NCI-H1694 treated with DMSO at 0.1 percent for 48 hours (cell line): ENCODE measurements at places on chromosomes 4 and X.
A peak's percentile ranks its signal among the peaks of the same experiment; 100 is the strongest.

DNA sequence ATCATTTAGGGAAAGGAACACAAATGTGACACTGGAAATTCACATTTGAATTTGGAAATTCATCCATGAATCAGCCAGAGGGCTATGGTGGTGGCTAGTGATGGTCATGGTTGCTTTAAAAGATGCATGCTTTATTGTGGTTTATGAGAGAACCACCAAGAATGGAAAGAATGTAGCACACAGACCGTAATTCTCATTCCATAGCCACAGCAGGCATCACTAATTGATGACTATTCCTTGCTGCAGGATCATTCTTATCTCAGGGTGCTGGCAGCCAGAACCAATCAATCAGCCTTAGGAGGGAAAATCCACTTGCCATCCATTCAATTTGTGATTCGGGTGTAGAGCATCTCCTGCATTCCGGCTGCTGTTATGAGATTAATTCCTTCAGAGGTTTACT, 115.6 kb downstream of the DHRSX start:
- DNase-seq = no peak

- no peak for DNase-seq
Measured at GRCh38 chr4:3291411-3291968, 1.3 kb upstream of the RGS12 start.

DNA sequence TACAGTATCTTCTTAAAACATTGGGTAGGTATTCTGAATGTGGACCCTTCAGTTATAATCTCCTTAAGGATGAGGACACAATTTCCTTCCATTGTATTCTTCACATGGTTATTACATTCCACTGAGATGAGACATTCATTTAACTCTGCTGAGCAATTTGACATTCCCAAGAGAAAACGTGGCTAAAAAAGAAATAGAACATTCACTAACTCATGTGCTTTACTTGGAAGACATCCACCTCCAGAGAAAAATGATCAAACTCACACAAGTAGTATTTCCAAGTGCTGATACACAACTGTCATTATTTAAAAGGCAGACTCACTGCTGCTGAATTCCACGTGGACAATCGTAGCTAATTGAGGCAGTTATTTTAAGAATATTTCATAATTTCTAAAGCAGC, 227.9 kb upstream of the ANKRD50 start:
- no peak for DNase-seq

- DNase-seq = no peak
Measured at GRCh38 chrX:3940000-3940610, 226.7 kb upstream of the PRKX start.

DNA sequence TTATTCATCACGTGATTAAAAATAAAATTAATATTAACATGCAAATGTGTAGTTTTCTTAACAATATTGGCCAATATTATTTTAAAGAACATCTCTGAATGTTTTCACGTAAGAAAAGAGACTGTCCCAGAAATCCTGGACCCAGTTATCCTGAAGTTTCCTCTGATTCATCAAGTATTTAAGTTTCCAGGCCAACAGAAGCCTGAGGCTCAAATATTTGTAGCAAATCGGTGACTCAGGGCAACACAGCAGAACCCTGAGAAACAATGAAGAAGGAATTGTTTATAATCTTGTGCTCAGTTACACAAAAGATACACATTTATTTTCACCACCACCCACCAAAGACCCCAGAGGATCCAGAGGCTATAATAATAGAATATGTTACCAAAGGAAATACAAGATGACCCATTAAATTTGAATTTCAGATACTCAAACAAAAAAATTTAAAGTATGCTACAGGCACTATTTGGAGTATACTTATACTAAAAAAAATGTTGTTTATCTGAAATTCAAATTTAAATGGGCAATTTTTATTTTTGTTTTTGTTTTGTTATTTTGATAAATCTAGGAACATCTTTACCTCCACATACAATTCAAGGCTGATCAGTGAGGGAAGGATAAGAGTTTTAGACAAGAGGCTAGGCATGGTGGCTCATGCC, 33.9 kb upstream of the SLC7A11 start:
- DNase-seq = no peak

DNA sequence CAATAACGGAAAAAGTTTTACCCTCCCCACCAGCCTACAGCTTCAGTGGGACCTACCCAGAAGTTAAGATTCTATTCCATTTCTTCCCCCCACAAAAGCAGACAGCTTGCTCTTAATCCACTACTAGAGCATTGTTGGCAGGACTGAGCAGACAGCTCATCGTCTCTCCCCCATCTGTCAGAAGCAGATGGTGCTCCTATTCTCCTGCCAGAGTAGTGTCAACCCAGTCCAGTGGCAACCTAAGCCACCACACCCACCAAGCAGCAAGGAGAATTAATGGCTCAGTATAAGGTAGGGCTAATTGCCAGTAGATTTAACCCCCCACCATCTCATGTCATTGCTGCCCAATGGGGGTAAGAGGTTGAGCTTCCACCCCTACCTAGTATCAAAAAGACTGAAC, 62.0 kb downstream of the AWAT2 start:
- peak; percentile 97 for DNase-seq

DNA sequence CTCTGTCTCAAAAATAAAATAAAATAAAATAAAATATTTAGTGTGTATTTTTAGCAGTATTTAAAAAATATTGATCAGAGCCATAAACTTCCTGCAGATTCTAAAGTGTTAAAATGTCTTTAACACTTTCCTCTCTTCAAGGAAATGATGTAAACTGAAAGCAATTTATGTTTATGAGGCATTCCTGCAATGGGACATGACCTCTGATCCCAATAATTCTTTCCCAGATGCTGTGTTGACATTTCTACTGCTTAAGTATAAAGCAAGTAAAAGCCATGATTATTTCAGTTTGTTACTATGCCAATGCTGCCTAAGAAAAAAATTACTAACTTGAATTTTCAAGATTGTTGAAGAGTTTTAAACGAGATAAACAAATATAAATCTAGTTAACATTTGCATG, 29.0 kb downstream of the COQ2 start:
- DNase-seq = no peak

DNA sequence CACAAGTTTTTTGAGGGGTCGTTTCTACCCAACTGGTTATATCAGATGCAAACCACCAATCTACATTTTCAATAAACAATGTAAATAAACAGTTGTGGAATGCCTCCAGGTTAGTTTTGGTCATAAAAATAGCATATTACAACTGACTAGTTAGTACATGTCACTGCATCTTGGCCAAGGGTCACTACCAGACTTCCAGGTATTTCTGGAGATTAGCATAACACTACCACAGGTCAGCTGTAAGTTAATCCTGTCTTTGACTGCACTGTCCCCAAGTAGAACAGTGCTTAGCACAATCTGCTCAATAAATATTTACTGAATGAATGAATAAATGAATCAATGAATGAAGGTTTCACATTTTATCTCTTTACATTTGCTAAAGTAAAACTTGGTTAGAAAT, 64.4 kb downstream of the TBC1D19 start:
- DNase-seq = no peak

DNA sequence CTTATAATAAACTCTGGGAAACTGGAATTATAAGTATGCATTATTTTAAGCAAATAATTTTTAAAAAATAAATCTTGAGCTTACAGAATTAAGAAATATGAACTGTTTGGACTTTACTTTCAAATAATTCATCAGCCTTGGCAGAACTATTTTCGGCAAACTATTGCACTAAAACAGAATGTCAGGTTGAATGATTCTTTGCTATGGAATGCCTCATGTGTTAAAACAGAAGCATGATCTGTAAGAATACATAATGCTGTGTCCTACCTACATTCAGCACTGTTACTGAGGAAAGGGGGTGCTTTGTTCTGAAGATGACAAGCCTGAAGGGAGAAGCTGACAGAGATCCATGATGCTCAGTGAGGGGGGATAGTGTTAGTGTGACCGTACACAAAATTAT, 55.6 kb upstream of the EXOC1L start:
- no peak for DNase-seq

GRCh38 chr4:174318829-174319764, 35.4 kb downstream of the CEP44 start:
- DNase-seq = peak; percentile 9
